ENCODE measurements at places on chromosomes 16 and 17.

GRCh38 chr17:34246881-34247280 lies 8.2 kb upstream of the CCL2 start:
- no peak for DNase-seq

GRCh38 chr16:88582912-88583575 lies 12.8 kb downstream of the ZC3H18 start:
- DNase-seq, result no peak

GRCh38 chr17:57665696-57666095 lies 79.4 kb downstream of the CCDC182 start:
- DNase-seq, result no peak

DNA sequence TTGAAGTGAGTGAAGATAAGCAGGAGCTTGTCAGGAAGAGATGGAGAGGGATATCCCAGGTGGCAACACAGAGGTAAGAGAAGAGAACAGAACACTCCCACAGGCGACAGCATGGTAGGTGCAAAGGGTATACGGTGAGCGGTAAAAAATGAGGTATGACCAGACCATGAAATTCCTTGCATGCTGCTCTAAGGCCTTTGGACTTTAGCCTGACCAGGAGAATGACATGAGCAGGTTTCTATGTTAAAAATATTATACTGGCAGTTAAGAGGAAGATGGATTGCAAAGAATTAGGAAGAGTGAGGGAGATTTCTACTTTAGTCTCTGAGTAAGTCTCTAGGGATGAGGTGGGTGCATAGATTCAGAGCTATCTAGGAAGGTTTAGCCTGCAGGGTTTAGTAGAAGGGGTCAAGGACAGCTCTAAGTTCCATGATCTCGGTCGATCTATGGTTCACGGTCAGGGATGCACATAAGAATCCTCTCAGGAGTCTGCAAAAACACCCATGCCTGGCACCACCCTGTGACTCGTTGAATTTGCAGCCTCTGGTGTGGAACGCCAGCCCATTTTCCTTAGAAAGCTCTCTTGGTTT lies 65.7 kb downstream of the HLF start:
- no peak for DNase-seq

- no peak for DNase-seq
These were observed 60.1 kb upstream of the MED9 start for GRCh38 chr17:17416400-17417360.

DNA sequence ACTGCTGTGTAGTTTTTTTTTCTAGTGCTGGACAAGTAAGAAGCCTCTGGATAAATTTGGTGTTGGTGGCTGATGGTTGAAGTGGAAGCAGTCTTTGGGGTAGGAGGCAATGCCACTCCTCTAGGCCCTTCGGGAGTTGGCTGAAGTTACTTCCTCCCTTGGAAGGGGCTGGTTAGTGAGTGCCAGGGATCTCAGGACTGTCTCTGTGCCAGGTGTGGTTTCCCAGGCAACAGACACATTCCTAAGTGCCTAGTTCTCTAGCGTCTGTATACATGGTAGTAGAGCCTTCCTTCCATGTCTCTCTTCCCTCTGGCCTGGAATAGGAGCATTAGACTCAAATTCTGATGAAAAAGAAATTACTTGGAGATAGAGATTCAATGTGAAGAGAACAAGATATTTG lies 15.3 kb downstream of the TMEM98 start:
- DNase-seq, result no peak

DNA sequence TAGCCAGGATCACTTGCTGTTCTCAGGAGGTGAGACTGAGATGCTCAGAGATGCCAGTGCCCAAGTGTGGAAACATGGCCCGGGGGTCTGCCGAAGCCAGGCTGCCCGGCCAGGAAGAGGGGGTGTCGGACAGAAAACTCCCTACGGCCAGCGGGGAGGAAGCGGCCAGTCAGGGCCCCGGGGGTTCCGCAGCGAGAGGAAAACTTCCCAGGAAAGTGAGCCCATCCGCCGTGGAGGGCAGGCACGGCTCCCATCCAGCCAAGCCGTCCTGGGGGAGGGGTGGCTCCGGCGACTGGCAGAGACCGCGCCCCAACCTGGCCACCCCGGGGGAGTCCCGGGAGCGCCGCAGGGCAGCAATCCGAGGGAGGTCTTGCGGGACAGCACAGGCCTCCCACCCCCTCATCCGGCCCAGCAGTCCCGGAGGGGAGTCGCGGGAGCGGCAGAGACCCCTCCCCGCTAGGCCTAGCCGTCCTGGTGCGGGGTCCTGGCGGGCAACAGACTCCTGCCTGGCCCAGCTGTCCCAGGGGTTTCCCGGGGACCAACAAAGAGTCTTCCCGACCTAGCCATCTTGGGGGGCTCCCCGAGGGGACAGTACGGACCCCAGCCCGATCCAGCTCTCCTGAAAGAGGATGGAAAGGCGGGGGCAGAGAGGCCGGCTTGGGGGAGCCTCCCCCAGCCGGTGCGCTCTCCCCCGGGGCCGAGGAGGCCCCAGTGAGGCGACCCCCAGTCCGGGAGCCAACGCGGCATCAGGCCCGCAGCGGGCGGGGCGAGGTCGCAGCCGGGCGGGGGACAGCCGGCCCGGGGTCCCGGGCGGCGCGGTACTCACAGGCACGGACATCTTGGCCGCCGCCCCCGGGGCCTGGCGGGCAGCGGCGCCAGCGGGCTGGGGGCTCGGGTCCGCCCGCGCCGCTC lies 13.8 kb upstream of the BCAR1 start:
- no peak for DNase-seq

- DNase-seq, result peak; percentile 90
These were observed 13.7 kb upstream of the GUCY2D start for GRCh38 chr17:7988750-7989178.

All from CD4-positive, alpha-beta T cell treated with Interleukin-21 for 1 hour (primary cell).